Fibroblast of mammary gland (primary cell): ENCODE measurements at places on chromosomes 16 and 17.
A peak's percentile ranks its signal among the peaks of the same experiment; 100 is the strongest.

DNA sequence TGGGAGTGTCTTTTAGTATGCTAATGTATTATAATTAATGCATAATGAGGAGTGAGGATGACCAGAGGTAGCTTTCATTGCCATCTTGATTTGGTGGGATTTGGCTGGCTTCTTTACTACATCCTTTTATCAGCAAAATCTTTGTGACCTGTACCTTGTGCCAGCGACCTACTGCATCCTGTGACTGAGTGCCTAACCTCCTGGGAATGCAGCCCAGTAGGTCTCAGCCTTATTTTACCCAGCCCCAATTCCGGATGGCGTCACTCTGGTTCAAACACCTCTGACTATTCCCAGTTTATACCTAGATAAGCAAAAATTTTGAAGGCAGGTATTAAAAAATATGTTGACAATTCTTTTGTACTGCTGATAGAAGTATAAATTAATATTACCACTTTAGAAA is 10.5 kb upstream of the BLMH start:
- DNase-seq: no peak

DNA sequence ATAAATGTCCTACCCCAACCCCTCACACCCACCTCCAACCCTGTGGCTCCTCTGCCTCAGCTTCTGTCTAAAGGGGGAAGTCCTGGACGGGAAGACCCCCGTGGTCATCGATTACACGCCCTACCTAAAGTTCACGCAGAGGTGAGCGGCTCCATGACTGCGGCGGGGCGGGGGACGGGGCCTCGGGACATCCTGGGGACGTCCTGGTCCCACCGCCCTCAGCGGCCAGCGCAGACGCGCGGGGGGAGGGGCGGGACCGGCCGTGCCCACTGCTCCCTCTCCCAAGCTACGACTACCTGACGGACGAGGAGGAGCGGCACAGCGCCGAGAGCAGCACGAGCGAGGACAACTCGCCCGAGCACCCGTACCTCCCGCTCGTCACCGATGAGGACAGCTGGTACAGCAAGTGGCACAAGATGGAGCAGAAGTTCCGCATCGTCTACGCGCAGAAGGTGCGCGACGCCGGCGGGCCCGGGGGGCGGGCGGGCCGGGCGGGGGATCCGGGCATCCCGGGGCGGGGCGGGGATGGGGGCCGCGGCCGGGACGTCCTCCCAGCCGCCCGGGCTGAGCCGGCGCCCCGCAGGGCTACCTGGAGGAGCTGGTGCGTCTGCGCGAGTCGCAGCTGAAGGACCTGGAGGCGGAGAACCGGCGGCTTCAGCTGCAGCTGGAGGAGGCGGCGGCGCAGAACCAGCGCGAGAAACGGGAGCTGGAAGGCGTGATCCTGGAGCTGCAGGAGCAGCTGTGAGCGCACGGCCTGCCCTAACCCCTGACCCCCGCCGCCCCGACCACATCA is 6.7 kb downstream of the RUNDC3A start:
- DNase-seq: no peak

- DNase-seq: no peak
These were observed 3.9 kb downstream of the UMOD start for GRCh38 chr16:20348365-20349185.

- DNase-seq: no peak
These were observed 10.0 kb downstream of the SPOP start for GRCh38 chr17:49667854-49668253.

- DNase-seq: peak; percentile 69
These were observed 3.0 kb downstream of the RHBDF2 start for GRCh38 chr17:76497979-76498875.
